ENCODE measurements at places on chromosomes 4 and X.

DNA sequence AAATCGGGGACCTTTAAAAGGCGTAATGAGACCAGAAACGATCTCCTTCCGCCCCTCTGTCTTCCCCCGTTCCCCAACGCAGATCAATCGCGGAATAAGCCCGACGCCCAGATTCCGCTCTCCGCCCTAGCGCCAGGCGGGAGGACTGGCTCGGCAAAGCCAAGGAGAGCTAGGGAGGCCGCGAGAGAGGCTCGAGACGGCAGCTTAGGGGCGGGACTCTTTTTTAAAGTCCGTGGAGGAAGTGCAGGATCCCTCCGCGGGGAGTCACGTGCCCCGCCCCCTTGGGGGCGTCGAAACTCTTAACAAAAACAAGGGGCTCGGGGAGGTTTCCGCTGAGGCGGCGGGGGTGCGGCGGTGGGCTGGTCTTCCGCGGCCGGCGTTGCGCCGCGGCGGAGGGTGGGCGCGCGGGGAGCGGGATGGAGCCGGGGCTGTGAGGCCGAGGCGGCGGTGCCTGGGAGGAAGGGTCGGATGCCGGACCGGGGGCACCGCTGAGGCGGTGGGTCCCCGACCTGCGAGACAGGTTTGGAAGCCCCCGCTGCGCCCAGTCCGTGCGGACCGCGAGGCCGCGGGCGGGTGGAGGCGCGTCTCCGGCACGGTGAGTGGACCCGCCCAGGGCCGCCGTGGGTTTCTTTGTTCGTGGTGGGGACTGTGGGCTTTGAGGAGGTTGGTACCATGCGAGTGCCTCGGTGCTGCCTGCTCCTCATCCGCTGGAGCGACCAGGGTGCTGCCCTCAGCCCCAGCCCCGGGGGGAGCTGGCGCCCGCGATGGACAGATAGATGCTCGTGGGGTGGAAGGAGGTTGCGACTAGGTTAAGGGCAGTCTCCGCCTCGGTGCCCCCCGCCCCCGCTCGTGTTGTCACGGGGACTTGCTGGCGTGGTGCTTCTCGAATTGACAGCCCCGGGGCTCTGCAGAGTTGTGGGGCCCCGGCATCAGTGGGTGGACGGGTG is at the start of gene CCNG2:
CCNG2 (plus strand) TSS at position 296 of the 947 bp plus-strand sequence. CDS start 1,326 bp downstream, outside the sequence.
- peak; percentile 38 for DNase-seq

- DNase-seq = no peak
Observed at GRCh38 chr4:152462047-152462446, 73.8 kb downstream of the FBXW7 start.

GRCh38 chr4:56048702-56049431 is 100.1 kb downstream of the CEP135 start:
- peak; percentile 55 for DNase-seq

DNA sequence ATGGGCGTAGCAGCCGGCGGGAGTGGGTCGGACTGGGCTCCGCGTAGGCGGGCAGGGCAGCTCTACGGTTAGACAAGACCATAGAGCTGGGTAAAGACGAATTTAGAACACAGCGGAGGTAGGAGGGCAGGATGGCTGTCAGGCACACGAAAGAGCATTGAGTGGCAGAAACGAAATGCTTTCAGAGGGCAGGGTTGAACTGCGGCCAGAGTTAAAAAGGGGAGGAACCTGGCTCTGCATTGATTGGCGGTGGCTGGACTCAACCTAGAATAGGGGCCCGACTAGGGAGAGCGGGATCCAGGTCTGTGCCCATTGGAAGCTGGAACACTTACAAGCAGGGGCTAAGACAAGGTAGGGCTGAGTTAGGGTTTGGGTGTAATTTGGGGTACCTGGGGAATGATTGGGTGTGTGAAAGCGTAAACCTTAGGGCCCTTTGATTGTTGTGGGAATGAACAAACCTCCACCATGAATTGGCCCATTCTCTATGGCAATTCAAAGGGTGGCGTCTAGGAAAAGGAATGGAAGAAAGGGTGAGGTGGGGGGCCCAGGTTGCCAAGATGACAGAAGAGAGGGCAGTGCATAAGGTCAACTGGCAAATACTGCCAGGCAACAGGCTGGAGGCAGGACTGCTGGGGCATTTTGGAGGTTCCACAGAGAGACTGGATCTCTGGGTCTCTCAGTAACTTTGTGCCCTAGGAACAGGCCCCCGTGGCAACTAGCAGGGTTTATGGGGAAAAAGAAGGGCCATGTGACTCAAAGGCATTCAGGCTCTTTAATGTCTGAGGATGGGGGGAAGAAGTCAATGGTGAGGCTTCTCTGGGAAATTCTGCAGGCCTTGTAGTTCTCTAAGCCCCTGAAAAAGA is 911 bp upstream of the ELK1 start:
- no peak for DNase-seq

DNA sequence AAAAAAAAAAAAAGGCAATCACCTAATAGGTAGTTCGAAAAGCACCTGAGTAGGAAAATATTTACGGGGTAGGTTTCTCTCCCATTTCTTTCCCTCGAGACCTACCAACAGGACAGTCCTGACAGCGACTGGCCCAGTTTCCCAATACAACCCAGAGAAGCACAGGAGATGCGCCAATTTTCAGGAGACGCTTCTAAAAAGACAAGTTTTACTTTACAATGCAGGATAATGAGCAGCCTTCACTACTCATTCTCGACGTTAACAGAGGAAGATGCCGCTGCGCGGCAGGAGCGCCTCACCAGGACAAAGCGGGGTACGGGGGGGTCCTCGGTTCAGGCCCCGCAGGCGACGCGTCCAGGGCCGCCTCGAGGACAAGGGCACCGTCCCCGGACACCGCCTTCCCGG is 708 bp downstream of the BCLAF3 start:
- peak; percentile 7 for DNase-seq

- DNase-seq = no peak
Observed at GRCh38 chr4:77706717-77707116, 101.1 kb downstream of the CXCL13 start.

DNA sequence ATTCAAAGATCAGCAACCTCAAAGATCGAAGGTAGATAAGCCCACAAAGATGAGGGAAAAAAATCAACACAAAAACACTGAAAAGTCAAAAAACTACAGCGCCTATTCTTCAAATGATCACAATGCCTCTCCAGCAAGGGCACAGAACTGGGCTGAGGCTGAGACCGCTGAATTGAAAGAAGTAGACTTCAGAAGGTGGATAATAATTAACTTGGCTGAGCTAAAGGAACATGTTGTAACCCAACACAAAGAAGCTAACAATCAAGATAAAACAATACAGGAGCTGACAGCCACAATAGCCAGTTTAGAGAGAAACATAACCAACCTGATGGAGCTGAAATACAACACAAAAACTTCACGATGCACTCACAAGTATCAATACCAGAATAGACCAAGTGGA is 231.1 kb downstream of the STPG2 start:
- DNase-seq = no peak

DNA sequence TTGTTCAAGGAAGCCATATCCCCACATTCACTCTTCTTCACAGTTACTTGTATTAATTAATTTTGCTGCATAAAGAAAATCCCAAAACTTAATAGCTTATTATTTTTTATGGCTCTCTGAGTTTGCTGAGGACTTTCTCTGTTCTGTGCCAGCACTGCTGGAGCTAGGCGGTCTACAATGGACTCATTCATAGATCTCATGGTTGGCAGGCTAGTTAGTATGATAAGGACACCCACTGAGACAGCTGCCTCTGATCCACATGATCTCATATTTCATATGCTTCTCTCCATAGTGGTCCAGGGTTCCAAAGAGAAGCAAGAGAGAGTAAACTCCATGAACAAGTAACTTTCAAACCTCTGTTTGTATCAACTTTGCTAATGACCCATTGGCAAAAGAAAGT is 170.2 kb downstream of the ADGRA3 start:
- no peak for DNase-seq

DNA sequence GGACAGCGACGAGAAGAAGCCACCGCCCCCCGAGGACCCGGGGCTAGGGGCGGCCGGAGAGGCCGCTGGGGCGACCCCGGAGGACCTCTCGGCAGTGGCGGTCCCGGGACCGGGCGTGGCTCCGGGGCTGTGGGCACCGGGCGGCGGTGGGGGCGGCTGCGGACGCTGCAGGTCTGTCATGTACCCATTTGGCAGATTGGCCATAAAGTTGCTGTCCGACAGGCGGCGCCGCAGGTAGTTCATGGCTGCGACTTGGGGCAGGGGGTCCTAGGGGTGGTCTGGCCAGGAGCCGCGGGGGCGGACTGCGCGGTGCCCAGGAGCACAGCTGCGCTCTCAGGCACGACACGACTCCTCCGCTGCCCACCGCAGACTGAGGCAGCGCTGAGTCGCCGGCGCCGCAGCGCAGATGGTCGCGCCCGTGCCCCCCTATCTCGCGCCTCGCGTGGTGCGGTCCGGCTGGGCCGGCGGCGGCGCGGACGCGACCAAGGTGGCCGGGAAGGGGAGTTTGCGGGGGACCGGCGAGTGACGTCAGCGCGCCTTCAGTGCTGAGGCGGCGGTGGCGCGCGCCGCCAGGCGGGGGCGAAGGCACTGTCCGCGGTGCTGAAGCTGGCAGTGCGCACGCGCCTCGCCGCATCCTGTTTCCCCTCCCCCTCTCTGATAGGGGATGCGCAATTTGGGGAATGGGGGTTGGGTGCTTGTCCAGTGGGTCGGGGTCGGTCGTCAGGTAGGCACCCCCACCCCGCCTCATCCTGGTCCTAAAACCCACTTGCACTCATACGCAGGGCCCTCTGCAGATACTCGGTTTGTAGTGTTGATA is at the start of gene SYN1:
SYN1 (minus strand) TSS at position 372 of the 817 bp plus-strand sequence; CDS start at position 243, 129 bp downstream.
- DNase-seq = peak; percentile 68

DNA sequence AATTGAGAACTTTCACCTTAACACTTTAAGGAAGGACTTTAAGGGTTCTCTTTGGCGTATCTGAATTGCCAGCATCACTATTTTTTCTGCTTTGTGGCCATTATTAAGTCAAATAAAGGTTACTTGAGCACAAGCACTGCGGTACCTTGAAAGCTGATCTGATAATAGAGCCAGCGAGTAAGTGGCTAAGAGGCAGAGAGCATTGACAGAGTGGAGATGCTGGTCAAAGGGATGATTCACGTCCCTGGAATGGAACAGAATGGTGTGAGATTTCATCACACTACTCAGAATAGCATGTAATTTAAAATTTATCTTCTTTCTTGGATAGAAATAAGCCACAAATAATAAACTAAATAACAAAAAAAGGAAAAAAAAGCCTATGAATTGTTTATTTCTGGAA is 57.1 kb upstream of the NPFFR2 start:
- DNase-seq = peak; percentile 52

- DNase-seq = no peak
Observed at GRCh38 chrX:68461093-68461492, 27.8 kb upstream of the OPHN1 start.

DNA sequence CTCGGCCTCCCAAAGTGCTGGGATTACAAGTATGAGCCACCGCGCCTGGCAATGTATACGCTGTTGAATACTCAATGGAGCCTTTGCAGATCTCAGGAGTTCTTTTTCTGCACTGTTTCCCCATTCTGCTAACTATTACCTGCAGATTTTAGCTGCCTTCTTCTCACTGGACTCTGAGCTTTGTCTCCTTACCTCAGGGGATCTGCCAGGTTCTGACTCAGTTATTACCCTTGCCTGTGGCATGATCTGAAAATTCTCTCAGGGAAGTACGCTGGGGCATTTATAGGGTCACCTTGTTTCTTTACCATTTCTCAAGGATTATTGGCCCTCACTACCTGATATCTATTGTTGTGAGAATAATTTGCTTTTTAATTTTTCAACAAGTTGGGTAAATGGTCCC is 56.6 kb upstream of the MAGED1 start:
- DNase-seq = no peak

DNA sequence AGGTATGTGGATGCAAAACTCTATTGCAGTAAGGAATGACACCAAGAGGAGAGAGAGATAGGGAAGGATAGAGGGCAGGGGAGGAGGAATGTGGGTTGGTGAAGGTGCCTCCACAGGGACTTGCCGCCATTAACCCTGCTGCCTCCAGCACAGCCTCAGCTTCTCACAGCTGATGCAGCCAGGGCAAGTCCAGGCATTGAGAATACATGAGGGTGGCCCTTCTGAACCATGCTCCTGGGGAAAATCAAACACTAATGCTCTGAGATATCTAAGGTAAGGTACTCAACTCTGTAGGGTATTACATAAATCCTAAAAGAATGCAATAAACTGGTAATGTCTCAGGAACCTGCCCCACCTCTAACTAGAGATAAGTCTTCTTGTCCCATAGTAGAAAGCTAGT is 28.7 kb downstream of the UGT2B7 start:
- DNase-seq = no peak

GRCh38 chr4:110970642-110971041 is 347.8 kb upstream of the PITX2 start:
- peak; percentile 73 for DNase-seq

DNA sequence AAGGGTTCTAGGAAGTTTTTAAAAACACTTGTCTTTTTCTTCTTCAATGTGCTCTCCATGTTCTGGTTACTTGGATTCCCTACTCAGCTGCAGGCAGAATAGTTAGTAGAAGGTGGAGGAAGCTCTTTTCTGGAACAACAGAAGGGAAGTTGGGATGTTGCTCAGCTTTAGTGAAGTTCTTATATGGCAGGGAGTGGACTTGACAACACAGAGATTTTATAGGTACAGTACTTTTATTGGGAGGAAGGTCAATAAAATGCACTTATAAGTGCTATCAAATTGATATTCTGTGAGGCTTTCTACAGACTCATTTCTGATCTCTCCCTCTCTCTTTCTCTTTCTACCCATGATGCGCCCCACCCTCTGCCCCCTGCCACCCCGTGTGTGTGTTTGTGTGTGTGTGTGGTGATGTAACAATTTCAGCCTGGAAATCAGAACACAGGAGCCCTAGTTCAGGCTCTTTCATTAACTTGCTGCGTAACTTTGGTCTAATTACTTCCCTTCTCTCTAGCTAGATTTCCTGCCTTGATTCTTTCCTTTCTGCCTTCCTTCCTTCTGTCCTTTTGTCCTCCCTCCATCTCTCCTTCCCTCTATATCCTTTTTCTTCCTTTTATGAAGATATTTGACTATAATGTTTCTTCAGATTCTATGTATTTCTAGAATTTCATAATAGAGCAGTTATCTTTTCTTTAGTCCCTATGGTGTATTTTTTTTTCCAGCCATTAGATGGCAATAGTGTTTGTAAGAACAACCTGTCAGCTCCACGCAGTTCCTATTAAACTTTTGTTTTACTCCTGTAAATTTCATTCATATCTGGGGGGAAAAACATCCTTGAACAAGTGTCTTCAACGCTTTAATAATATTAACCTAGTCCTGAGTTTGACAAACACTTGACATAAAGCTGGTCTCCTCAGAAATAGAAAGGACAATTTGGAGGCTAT is 37.1 kb downstream of the HEPH start:
- DNase-seq = peak; percentile 1

GRCh38 chr4:128517739-128518510 is 230.3 kb upstream of the PGRMC2 start:
- DNase-seq = peak; percentile 97

DNA sequence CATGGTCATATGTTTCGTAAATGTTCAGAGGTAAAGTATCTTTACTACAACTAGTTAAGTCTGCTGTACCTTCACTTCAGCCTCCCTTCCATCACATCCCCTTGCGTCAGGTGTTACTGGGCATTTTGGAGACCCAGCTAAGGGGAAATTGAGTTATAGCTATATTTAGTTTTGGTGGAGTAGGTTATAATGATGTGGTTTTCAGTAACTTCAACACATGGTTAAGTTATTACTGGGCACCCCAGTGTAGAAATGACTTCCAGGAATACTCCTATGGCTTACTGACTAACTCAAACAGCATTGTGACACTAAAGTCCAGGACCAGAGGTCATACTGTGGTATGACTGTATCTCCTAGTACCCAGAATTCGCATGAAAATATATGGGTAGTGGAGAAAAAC is 23.4 kb upstream of the ACSL1 start:
- no peak for DNase-seq

Data from EL (cell line).